ENCODE measurements at places on chromosomes 2 and 18.

- DNase-seq, result no peak
Observed at GRCh38 chr2:70670202-70670601, 97.8 kb downstream of the ADD2 start.

DNA sequence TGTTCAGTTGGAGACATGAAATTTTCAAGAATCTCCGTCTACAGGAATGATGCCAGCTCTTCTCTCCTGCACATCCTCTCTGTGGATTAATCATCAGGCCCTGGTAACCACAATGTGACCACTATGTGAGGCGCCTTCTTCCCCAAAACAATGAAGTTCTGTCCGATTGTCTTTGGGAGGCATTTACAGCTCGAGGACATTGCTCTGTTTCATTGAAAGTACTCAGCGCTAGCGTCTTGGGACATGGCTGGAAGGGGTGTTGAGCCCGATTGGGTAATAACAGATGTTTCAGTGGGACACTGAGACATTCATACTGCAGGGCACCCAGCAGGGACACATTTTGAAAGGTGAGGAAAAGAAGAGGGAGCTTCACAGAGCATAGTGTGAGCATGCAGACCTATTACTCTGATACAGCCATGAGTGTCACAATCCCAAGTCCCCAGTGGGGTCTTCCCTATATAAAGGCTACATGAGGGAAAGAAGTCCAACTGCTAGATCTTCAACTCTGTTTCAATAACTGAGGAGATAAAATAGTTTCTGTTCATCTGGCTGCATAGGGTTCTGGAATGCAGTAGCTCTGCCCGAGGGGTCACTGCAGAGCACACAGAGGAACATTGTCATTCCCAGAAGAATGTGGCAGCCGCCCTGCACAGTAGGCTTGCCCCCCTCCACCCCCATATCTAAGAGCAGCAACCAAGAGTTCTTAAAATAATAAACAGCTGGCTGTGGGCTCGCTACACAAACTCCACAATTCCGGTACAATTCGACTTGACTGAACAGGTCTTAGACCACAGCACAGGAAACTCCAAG, 237.3 kb downstream of the OSR1 start:
- peak; percentile 56 for DNase-seq

DNA sequence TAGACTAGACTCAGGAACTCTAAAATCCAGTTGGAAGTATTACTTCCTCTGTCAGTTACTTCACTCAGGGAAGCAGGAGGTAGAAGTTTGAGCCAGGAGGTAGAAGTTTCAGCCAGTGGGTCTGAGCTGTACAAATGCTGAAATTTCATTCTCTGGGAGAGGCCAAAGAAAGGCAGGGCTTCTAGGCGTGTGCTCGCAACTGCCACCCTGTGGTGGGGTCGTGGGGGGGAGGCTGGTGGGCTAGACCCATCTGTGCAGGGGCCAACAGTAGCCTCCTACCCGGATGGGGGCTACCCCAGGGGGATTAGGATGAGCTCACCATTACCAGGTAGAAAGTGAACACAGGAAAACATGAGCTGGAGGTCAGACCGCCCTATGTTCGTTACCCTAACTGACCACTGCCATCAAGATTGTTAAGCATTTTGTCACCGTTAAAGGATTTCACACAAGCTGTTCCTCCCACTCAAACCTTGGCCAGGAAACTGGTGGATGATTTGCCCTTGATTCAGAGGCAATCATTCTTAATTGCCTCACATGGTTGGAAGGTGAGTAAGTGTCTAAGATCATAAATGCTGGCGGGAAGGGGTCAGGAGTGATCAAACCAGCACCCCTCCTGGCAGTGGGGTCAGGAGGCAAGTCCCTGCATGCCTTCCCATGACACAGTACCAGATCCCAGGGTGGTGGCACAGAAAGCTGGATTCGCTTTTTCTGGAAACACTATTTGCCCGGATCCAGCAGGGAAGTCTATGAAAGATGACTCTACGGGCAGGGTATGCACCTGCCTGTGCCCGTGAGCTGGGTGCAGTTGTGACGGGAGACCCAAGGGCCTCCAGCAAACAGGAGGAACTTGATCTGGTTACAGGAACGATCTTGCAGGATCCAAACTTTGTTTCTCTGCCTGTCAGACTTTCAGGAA, 5.2 kb upstream of the FHL2 start:
- peak; percentile 95 for DNase-seq

DNA sequence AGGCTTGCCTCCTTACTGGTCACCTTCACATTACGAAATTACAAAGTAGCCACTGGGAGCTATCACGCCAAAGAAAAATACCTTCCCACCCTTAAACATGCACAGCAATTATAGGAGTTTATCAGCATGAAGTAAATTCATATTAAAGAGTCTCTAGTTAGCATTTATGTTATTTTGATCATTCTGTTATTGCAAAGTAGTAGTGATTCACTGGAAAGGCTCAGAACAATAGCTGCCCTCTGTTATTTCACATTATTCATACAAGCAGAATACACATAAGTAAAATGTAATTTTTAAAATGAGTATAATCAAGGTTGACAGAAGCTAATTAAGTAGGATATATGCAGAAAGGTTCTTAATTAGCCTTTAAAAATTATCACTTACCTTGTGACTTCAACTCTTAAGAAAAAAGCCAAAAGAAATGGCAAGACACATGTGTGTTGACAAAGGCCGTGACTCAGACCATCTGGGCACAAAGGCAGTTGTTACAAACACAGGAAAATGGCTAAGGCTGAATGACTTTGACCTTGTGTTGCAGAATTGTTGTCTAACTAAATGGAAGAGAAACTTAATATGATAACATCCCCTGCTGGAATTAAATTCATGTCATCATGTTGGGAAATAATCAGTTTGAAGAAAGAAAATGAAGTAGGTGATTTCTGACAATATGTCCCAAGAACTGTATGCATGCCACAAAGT, 108.3 kb downstream of the ARL6IP6 start:
- peak; percentile 44 for DNase-seq

DNA sequence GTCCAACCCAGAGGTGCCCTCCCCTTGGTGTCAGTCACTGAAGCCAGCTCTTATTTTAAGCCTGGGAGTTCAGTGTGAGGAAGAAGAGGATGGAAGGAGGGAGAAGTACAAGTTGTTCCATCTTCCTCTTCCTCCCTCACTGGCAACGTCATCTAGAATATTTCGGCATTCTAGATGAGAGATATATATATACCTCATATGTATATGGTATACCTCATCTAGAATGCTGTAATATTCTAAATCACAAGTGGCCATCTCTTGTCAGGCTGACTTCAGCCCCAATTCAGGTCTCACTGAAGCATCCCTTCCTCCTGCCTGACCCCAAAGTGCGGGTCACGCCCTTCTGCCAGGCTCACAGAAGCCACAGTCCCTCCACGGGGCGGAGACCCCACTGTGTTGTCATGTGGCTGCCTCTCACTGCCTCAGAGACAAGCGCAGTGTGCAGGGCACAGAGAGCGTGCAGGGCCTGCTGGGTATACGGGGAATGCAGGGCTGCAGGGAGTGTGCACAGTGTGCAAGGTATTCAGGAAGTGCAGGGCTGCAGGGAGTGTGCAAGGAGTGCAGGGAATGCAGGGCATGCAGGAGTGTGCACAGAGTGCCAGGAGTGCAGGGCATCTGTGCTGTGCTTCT, 32.8 kb upstream of the B3GNT7 start:
- no peak for DNase-seq

GRCh38 chr2:217866457-217866856, 136.3 kb downstream of the TNS1 start:
- no peak for DNase-seq

DNA sequence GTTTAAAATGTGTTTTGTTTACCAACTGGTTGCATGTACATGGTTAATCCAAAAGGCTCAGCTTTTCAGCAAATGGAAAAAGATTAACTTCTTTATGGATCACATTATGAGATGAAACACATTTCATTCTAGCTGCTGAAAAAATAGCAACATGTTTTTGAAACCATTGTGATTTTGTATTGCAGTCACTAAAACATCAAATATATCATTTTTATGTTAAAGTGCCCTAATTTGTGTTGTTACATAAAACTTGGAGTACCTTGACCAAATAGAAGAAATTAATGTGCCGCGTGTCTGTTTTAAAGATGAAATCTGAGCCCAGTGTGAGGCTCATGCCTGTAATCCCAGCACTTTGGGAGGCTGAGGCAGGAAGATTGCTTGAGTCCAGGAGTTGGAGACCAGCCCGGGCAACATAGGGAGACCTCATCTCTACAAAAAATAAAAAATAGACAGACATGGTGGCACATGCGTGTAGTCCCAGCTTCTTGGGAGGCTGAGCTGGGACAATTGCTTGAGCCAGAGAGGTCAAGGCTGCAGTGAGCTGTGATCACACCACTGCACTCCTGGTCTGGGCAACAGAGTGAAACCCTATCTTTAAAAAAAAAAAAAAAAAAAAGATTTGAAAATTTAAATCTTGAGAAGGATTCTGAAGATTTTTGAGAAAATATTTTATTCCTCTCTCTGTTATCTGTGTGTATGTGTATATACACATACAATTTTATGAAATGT, 96.6 kb downstream of the FMNL2 start:
- DNase-seq, result no peak

- no peak for DNase-seq
Observed at GRCh38 chr2:226020956-226021355, 621.4 kb downstream of the NYAP2 start.

- peak; percentile 31 for DNase-seq
Observed at GRCh38 chr18:23209796-23210195, 74.5 kb downstream of the CABLES1 start.
